Activated CD8-positive, alpha-beta memory T cell treated with anti-CD3 and anti-CD28 coated beads, Interleukin-2, amount 50 U/mL, for 48 hours (primary cell): ENCODE measurements at places on chromosomes 5 and 9.

- no peak for DNase-seq
Measured at GRCh38 chr5:138064526-138064925, 19.3 kb upstream of the WNT8A start.

- DNase-seq, result no peak
Measured at GRCh38 chr5:126066836-126067235, 356.4 kb upstream of the GRAMD2B start.

DNA sequence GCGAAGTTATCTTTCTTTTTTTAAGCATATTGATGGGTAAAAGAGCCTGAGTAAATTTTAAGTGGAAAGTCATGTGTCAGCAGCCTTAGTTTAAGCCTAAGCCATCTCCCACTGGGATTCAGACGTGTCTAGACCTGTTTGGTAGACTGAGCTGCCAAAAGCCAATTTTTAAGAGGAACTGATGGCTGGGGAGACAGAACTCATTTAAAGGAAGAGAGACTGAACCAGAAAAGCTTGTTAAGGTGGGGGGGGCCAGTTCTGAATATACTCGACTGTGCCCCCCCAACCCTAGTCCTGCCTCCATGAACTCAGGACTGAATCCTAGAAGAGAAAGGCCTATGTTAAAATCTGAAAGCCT, 58.3 kb upstream of the PLPP1 start:
- DNase-seq, result no peak

DNA sequence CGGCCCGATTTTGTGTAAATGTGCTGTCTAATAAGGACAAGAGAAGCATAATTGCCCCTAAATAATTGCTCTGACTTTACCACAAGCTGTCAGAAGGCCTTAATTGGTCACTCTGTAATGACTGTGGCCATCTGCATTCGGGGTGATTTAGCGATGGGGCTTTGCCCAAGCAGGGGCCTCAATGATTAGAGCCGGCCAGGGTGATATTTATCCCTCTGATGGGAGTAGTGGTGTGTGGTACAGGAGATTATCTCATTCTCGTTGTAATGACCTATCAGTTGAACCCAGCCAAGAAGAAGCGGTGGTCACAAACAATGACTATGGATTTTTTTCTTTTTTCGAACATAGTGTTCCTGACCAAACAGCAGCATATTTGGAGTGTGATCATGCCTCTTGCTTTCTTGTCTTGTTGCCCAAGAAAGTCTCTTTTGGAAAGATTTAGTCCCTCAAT, 72.0 kb upstream of the SAP30L start:
- DNase-seq, result no peak

- DNase-seq, result no peak
Measured at GRCh38 chr9:13688990-13689600, 409.6 kb upstream of the MPDZ start.

GRCh38 chr9:106757514-106757913, 105.5 kb upstream of the ZNF462 start:
- DNase-seq, result no peak

DNA sequence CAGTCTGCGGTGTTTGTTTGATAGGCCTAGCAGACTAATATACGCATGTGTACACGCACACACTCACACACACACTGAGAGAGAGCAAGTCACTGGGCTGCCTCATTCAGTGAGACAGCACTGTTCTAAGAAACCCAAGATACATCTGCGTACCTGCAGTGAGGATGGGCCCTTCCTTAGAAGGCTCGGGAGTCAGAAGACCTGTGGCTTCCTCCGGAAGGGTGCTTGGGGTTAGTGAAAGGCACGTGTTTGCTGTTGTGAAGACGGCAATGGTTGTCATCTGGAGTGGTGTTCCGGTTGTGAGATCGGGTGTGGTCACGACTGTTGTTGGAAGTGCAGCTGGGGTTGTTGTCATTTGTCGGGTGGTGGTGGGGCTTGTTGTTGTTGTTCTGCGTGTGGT, 11.7 kb downstream of the TIMD4 start:
- DNase-seq, result no peak

- DNase-seq, result no peak
Measured at GRCh38 chr9:33287087-33287490, 3.2 kb upstream of the NFX1 start.

GRCh38 chr5:134949316-134949715, 18.4 kb upstream of the CATSPER3 start:
- no peak for DNase-seq

GRCh38 chr9:127104581-127105311, 17.7 kb downstream of the ANGPTL2 start:
- DNase-seq, result no peak

GRCh38 chr9:115976781-115977180, 176.8 kb upstream of the PAPPA start:
- no peak for DNase-seq

DNA sequence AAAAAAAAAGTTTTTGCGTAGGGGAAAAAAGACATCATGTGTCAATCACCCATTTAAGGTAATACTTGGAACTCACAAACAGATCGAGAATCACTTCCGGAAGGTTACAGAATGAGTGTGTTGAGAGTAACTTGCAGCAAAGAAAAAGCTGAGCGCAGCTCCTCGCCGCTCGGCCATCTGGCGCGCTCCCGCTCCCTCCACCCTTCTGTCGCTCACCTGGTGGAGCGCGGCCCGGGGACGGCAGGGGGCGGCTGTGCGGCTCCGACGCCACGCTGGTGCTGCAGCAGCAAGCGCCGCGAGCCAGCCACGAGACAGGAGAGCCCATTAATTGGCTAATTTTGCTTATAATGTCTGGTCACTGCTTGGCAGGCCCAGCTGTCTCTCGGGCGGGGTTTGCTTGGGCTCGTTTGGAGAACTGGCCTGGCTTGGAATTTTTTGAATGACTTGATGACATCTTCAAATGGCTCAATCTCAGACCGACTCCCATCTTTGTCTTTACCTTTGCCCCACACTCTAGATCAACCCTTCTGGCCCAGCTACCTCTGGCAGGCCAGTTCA, 601.8 kb downstream of the CCDC171 start:
- peak; percentile 82 for DNase-seq

DNA sequence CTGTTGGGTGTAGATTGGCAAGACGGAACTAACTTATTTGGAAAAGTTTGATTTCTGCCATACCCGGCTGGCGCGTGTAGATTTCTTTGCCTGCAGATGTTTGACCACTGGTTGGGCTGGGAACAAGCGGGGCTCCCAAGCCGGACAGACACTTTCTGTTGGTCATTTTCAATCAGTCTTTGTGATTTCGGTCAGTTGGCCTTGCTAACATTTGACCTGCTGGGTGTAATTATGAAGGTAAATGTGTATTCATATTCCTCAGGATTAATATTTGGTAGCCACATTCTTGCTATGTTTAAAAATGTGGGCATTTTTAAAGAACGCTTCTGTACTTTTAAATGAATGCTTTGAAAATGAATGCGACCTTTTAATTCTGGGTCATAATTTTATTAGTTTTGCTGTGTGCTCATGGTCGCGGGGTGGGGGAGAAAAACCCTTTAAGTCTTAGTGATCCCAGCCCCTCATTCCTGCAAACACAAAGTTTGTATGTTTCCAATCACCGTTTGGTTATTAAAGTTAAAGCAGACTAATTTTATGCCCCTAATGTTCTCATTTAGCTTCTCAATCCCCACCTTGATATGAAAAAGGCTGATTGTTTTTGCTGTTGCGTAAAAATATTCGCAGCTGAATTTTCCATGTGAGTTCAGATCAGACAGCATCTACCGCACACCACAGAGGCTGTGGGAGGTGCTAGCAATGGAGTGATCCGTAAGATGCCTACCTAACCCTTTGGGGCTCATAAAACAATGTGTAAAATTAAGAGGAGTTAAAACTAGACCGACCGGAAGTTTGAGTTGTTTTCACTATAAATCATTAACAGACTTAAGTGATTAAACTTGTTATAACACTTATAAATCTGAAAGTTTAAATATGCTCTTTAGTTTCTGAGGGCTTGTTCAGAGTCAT, 1.5 kb downstream of the RASGRF2 start:
- DNase-seq, result peak; percentile 65

DNA sequence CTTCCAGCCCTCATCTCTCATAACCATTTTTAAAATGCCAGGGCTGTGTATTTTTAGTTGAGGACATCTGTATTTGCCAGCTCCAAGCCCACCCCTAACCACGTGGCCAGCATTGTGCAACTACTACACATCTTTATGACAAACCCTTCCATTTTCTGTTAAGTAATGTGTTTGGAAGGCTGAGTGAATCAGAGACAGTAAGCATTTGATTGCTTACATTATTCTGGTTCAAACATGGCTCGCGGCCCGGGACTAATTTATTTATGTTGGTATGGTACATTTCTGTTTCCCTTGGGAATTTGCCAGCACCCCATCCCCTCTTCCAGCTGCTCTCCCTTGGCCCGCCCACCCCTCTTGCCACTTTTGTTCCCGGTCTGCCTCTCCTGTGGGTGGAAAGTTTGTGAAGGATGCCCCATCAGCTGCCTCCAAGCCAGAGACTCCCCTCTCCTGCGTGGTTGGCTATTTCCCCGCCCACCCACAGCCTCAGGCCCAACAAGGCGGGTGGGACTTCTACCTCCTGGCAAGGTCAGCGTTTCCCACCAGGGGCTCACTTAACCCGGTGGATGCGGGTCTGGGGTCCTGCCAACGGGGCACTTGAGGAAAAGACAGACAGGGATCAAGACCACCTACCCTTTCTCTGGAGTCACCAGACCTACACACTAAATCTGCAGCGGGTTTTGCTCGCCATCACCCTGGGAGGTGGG, 162.2 kb downstream of the HSD17B3 start:
- DNase-seq, result no peak

- DNase-seq, result no peak
Measured at GRCh38 chr5:65861830-65862241, 64.5 kb upstream of the ERBIN start.

- DNase-seq, result no peak
Measured at GRCh38 chr5:31825518-31826068, 186.7 kb downstream of the PDZD2 start.

DNA sequence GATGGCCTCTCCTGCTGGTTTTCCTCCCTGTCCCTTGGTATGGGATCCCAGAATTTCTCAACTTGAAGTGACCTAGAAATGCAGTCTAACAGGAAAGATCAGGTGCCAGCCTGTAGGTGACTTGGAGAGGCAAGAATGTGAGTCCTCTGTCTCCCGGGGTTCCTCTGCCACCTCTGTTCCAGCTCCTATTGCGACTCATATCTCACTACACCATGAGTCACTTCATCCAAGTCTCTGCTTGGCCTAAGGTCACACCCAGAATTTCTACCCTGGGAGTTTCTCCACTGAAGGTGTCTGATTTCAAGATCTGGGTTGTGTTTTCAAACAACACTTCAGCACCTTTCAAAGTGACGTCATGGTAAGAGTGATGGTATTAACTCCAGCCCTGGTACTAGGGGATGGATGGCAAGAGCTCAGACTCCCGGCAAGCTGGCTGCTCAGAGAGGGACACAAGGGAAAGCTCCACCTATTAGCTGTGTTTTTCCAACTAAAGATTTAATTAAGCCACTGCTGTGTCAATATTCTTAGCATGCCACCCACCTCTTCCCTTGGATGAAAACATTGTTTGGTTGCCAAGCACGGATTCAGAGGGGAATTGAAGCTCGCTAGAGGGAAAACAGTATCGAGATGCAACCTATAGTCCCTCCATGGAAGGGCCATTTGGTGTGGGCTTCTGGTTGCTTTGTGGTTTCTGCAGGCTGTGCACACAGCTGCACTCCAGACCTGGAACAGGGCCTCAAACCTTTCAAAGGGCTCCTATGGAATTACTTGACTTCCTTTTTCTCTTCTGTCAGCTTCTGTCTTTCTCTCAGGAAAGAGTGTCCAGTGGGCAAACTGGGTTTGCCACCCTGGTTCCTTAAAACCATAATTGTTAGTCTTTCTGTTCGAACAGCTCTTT, 205.7 kb downstream of the GAS1 start:
- no peak for DNase-seq

- DNase-seq, result no peak
Measured at GRCh38 chr9:36320466-36320865, 62.2 kb upstream of the GNE start.

- DNase-seq, result no peak
Measured at GRCh38 chr9:129023036-129023907, 4.9 kb downstream of the SH3GLB2 start.

- DNase-seq, result no peak
Measured at GRCh38 chr9:27599102-27599869, 26.0 kb upstream of the C9orf72 start.

- DNase-seq, result no peak
Measured at GRCh38 chr5:4862500-4862899, 277.6 kb upstream of the ADAMTS16 start.

GRCh38 chr5:10745133-10745532, 15.9 kb downstream of the DAP start:
- no peak for DNase-seq

DNA sequence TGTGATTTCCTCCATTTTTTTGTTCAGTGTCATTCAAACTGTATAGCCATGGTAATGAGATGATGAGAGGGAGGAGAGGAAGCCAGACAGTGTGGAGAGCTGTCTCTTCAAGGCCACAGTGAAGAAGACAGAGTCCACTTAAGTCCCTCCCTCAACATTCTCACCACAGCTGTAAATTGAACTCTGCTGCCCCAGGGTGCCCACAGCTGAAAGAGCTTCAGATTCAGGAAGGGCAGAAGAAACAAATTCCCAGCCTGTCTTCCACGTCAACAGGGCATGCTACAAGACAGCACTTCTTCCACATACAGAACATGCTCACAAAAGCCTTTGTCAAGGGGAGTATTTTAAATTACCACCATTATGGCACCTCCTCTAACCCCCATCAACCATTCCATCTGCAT, 100.4 kb downstream of the KLHL3 start:
- no peak for DNase-seq

GRCh38 chr5:69113851-69114250, 20.0 kb downstream of the SLC30A5 start:
- DNase-seq, result no peak

GRCh38 chr5:60765019-60765709, 65.2 kb upstream of the DEPDC1B start:
- DNase-seq, result no peak

DNA sequence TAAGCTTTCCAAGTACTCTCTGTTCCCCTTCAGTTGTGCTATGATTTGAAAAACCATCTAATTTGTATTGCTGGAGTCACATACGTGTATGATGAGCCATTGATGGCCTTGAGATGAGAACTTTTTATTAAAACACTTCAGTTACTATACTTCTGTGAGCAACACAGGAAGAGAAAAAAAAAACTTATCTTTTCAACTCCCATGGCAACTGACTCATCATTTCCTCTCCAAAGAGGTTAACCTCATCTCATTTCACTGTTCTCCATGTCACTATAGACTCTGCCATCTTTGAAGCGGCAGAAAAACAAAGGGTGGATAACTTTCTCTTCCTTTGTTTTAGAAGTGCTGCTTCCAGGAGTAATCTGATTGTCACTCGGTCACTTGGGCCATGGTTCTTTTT, 104.3 kb upstream of the PCSK1 start:
- no peak for DNase-seq

- no peak for DNase-seq
Measured at GRCh38 chr5:39266442-39266841, 47.1 kb upstream of the FYB1 start.

- no peak for DNase-seq
Measured at GRCh38 chr5:123097871-123098735, 9.1 kb downstream of the PRDM6 start.
